Activated CD4-positive, alpha-beta T cell treated with anti-CD3 and anti-CD28 coated beads, Interleukin-2, amount 10 ng/mL, durations not matched to agents 7 days and 5 days (primary cell): ENCODE measurements at places on chromosomes 4 and X. TPM values are rescaled to one million over a fixed set of nuclear protein-coding genes. Genes with fewer than 3 reads are reported as not detected.

DNA sequence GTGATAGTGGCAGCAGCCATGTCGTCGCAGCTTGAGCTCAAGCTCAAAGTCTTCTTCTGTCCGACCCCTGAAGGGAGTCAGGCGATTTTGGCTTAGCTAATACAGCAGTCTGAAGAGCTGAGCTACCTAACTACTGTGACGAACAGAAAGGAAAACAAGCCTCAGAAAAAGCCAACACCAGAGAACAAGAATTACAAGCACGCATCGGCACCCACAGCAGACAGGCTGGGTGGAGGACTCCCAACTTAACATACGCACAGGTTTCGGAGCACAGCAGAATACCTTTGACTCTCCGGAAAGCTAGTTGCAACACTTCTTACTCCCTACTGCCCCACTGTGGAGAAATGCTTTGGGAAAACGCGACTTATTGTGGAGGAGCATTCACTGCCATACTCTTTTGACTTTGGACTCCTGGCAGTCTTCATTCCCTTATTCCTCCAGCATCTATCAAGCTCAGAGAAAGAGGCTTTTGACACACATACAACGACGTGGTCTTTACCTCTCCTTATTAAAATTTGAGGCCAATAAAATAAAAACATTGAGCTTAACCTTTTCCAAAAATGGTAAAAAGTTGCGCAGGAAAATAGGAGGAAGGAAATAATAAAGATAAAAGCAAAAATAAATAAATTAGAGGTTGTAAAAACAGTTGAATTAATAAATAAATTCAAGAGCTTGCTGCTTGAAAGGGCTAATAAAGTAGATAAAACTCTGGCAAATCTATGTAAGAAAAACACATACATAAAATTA, 41.3 kb upstream of the GPC3 start:
- H3K27me3 ChIP-seq = no peaks in the 10 kb centered on the region
- no peaks in the 10 kb centered on the region for H3K36me3 ChIP-seq
- H3K27ac ChIP-seq = no peak overlapping the region
- H3K4me3 ChIP-seq = peak overlapping the region; percentile 3

The HERC5 gene
- 49.2 TPM for total RNA-seq

GRCh38 chr4:7807351-7807921, 132.2 kb downstream of the AFAP1 start:
- DNase-seq = no peak
- H3K4me3 ChIP-seq = no peak overlapping the region
- no peaks in the 10 kb centered on the region for H3K27me3 ChIP-seq
- no peak overlapping the region for H3K27ac ChIP-seq
- H3K36me3 ChIP-seq = peaks cover 4% of the 10 kb centered on the region
- peaks cover 10% of the 10 kb centered on the region for H3K4me1 ChIP-seq

DNA sequence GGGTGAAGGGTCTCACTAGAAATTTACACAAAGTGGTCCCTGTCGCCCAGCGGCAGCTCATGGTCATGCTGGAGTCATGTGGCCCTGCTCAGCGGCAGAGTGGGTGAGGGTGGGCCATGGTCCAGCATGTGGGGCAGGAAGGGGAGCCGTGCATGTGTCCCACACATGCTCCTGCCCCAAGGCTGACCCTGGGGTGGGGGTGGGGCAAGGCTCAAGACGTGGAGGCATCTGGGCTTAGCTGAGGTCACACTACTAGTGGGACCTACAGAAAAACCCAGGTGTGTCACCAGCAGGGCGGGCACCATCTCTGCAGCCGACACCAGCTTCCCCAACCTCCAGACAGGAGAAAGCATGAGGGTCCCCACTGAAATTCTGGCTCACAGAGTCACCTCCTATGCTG, 42.4 kb downstream of the EVC start:
- no peak overlapping the region for H3K4me3 ChIP-seq
- H3K27ac ChIP-seq = no peak overlapping the region
- H3K4me1 ChIP-seq = no peaks in the 10 kb centered on the region
- no peaks in the 10 kb centered on the region for H3K36me3 ChIP-seq
- DNase-seq = no peak
- H3K27me3 ChIP-seq = no peaks in the 10 kb centered on the region

GRCh38 chr4:184568770-184569169, 80.5 kb downstream of the CASP3 start:
- H3K27me3 ChIP-seq = no peaks in the 10 kb centered on the region
- H3K36me3 ChIP-seq = peaks cover 3% of the 10 kb centered on the region
- H3K4me1 ChIP-seq = peaks cover 6% of the 10 kb centered on the region

The CT47A7 gene
- not detected for total RNA-seq

DNA sequence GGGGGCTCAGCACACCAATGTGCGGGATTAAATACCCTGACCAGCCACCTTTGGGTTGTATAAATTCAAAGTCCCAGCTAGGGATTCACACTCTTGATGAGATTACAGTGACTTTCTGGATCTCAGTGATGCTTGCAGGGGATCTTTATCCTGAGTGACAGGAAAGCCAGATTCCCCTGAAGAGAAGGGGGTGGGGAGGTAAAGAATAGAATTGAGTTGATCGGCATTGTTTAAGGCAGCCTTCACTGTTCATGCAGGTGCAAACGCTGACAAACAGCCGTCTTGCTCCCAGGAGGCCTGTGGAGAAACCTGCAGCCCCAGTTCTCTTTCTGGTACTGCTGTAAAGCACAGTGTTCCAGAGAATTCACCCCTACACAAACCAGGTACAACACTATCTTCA, 19.0 kb downstream of the CXXC4 start:
- H3K27ac ChIP-seq = no peak overlapping the region
- no peak for DNase-seq
- H3K36me3 ChIP-seq = no peaks in the 10 kb centered on the region
- no peaks in the 10 kb centered on the region for H3K4me1 ChIP-seq

The TAF7L gene
- not detected for total RNA-seq

GRCh38 chr4:11698846-11699590, 270.3 kb upstream of the HS3ST1 start:
- no peak overlapping the region for H3K4me3 ChIP-seq
- H3K4me1 ChIP-seq = no peaks in the 10 kb centered on the region
- no peak for DNase-seq
- H3K27me3 ChIP-seq = peaks cover 6% of the 10 kb centered on the region
- no peaks in the 10 kb centered on the region for H3K36me3 ChIP-seq
- no peak overlapping the region for H3K27ac ChIP-seq

- H3K4me1 ChIP-seq = no peaks in the 10 kb centered on the region
- H3K4me3 ChIP-seq = no peak overlapping the region
- no peaks in the 10 kb centered on the region for H3K36me3 ChIP-seq
- H3K27ac ChIP-seq = no peak overlapping the region
Measured at GRCh38 chr4:137519406-137519805, 12.9 kb downstream of the PCDH18 start.

DNA sequence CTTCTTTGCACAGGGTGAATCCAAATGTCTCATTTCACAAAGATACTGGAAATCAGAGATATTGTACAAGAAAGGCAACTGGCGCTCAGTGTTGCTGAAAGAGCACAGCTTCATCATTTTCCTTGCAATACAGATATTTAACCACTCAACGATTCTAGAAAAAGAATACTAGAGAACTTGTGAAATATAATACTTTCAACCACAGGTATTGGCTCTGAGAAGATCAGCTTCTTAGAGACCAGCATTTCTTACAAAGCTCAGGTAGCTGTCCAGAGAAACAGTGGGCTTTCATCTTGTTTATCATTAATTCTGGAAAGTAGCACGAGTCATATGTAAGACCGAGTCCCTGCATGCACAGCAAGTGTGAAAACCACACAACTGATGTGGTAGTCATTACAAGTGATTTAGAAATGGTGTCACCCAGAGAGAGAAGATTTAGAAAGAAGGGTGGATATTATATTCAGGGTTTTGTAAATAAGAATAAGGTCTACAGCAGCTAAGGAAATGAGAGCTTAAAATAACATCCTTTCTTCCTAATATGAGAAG, 7.8 kb upstream of the PPARGC1A start:
- H3K36me3 ChIP-seq = no peaks in the 10 kb centered on the region
- no peak overlapping the region for H3K4me3 ChIP-seq
- no peaks in the 10 kb centered on the region for H3K27me3 ChIP-seq

The WDR17 gene
- 0.87 TPM for total RNA-seq

DNA sequence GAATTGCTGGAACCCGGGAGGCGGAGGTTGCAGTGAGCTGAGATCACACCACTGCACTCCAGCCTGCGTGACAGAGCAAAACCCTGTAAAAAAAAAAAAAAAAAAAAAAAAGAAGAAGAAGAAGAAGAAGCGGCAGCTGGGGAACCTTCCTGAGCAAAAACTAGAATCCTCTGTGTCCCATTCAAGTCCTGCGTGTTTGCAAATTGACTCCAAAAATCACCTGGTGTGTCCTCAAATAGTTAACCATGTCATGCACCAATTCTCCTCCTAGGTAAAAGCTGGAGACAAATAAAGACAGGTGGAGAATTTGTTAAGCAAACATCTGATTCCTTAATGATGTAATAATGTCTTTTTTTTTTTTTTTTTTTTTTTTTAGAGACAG, 31.9 kb upstream of the ASMTL start:
- no peak overlapping the region for H3K4me3 ChIP-seq
- DNase-seq = peak; percentile 5
- no peaks in the 10 kb centered on the region for H3K27me3 ChIP-seq

- no peaks in the 10 kb centered on the region for H3K36me3 ChIP-seq
- H3K4me1 ChIP-seq = peaks cover 20% of the 10 kb centered on the region
- H3K27me3 ChIP-seq = no peaks in the 10 kb centered on the region
Measured at GRCh38 chrX:124208660-124209059, 123.8 kb upstream of the TEX13D start.

The EDA2R gene
- 3.6 TPM for total RNA-seq

The AP1S2 gene
- total RNA-seq = 38.6 TPM

GRCh38 chr4:27662426-27662825, 801.8 kb downstream of the STIM2 start:
- no peak for DNase-seq
- H3K27me3 ChIP-seq = no peaks in the 10 kb centered on the region
- no peaks in the 10 kb centered on the region for H3K36me3 ChIP-seq
- no peaks in the 10 kb centered on the region for H3K4me1 ChIP-seq
- no peak overlapping the region for H3K27ac ChIP-seq

The ZNF275 gene
- total RNA-seq = 20.2 TPM

The GSPT2 gene
- 12.9 TPM for total RNA-seq

DNA sequence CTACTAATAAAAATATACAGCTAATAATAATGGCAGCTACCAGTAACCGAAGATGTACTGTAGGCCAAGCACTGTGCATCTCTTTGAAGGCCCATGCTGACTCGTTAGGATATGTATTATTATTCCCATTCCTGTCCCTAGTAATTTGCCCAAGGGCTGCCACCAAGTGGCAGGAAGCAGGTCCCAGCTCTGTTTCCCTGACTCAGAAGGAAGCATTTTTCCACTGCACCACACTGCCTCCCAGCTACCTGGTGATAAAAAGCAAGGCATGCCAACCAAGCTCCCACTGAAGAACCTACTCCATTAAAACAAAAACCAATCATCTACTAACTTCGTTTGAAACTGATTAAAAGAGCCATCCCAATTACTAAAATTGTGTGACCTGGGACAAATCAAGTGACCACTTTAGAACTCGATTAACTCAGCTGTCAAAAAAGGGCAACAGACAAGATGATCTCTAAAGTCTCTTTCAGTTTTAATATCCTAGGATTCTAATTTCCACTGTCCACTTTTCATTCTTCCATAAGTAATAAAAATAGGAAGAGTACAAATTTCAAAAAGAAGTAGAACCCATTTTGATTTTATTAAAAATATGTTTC, 24.3 kb upstream of the PGM2 start:
- no peak overlapping the region for H3K27ac ChIP-seq
- H3K27me3 ChIP-seq = peaks cover 15% of the 10 kb centered on the region
- H3K36me3 ChIP-seq = no peaks in the 10 kb centered on the region
- H3K4me1 ChIP-seq = no peaks in the 10 kb centered on the region
- no peak for DNase-seq

- H3K27me3 ChIP-seq = no peaks in the 10 kb centered on the region
- H3K4me1 ChIP-seq = no peaks in the 10 kb centered on the region
- no peaks in the 10 kb centered on the region for H3K36me3 ChIP-seq
- H3K27ac ChIP-seq = no peak overlapping the region
- no peak for DNase-seq
- H3K4me3 ChIP-seq = no peak overlapping the region
Measured at GRCh38 chrX:87409113-87409841, 108.3 kb upstream of the KLHL4 start.

- no peaks in the 10 kb centered on the region for H3K36me3 ChIP-seq
- H3K4me1 ChIP-seq = no peaks in the 10 kb centered on the region
- no peak for DNase-seq
- H3K27ac ChIP-seq = no peak overlapping the region
- no peak overlapping the region for H3K4me3 ChIP-seq
- no peaks in the 10 kb centered on the region for H3K27me3 ChIP-seq
Measured at GRCh38 chrX:5958523-5958922, 270.1 kb downstream of the NLGN4X start.

- no peak for DNase-seq
- H3K4me1 ChIP-seq = no peaks in the 10 kb centered on the region
- H3K36me3 ChIP-seq = no peaks in the 10 kb centered on the region
- H3K27ac ChIP-seq = no peak overlapping the region
- peaks cover 34% of the 10 kb centered on the region for H3K27me3 ChIP-seq
Measured at GRCh38 chr4:182969651-182970279, 52.6 kb upstream of the DCTD start.

- no peak overlapping the region for H3K27ac ChIP-seq
- H3K4me3 ChIP-seq = no peak overlapping the region
- H3K36me3 ChIP-seq = no peaks in the 10 kb centered on the region
- no peaks in the 10 kb centered on the region for H3K4me1 ChIP-seq
Measured at GRCh38 chrX:468979-469378, 82.3 kb upstream of the PPP2R3B start.

DNA sequence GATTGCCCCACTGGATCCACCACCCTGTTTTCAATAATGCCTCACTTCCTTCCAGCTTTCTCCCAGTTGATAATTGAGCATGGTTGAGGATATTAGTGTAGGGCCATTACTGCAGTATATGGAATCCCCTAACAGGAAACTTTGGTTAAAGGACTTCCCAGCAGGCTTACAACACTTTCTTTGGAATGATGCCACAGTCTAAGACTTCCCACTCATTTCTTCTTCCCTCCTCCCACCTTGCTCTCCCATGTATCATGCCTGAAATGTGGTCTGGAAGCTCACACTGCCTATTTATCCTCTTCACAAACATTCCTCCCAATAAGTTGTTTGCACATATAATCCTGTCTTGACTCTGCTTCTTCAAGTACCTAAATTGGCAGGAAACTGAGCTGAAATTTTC, 863.3 kb downstream of the CENPC start:
- H3K27ac ChIP-seq = no peak overlapping the region
- no peak overlapping the region for H3K4me3 ChIP-seq
- no peaks in the 10 kb centered on the region for H3K4me1 ChIP-seq
- no peaks in the 10 kb centered on the region for H3K36me3 ChIP-seq

GRCh38 chrX:100931218-100931924, 2.7 kb upstream of the XKRX start:
- H3K27me3 ChIP-seq = no peaks in the 10 kb centered on the region
- peaks cover 16% of the 10 kb centered on the region for H3K4me1 ChIP-seq
- no peak overlapping the region for H3K4me3 ChIP-seq
- DNase-seq = no peak
- H3K27ac ChIP-seq = no peak overlapping the region

DNA sequence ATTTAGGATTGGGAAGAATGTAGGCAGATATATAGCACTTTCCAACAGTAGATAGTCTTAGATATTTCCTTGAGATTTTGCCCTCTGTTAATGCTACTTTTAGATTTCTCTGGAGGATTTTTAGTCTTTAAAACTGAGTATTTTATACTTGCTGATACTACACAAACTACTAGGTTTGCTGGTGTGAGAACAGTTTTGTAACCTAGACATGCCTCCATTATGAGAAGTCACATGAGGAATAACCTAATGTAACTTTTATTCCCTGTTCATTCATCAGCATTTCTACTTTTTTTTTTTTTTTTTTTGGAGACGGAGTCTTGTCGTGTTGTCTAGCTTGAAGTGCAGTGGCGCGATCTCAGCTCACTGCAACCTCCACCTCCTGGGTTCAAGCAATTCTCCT, 137.2 kb downstream of the RAPGEF2 start:
- no peak overlapping the region for H3K27ac ChIP-seq
- DNase-seq = no peak
- H3K36me3 ChIP-seq = peaks cover 5% of the 10 kb centered on the region
- H3K4me3 ChIP-seq = no peak overlapping the region

The ARAP2 gene
- 35.8 TPM for total RNA-seq
